ENCODE measurements at places on chromosomes 11 and 22.

DNA sequence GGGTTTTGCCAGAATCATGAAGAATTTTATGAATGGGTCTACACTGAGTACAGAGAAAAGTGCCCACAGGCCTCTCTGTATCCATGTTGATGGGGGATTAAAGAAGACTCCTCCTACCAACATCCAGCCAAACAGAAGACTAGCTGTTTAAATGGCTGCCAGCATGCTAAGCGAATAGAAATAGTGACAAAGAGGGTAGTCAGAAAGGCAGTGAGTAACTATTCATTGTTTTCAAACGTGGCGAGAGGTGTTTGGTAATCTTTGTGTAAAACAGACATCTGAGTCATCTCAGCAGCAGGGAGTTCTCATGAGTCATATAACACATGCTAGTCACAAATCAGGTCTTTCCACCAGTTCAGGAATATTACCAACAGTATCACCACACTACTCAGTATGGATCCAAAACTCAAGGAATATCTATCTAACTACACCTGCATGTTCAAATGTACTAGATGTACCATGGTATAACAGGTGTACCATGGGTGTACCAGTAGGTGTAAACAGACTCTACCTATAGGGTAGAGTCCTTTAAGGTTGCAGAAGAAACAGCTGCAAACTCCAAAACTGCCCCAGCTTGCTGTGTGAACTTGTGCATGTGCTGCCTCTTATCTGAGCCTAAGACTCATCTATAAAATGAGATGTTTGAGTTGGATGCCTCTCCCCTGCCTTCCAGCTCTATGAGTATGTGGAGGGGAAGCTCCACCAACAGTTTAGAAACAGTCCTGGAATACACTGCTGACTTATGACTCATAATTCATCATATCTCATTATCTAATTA lies 82.0 kb downstream of the SLC1A2 start:
- DNase-seq = no peak

- no peak for DNase-seq
These were observed 319.7 kb upstream of the CTSC start for GRCh38 chr11:88657076-88657738.

DNA sequence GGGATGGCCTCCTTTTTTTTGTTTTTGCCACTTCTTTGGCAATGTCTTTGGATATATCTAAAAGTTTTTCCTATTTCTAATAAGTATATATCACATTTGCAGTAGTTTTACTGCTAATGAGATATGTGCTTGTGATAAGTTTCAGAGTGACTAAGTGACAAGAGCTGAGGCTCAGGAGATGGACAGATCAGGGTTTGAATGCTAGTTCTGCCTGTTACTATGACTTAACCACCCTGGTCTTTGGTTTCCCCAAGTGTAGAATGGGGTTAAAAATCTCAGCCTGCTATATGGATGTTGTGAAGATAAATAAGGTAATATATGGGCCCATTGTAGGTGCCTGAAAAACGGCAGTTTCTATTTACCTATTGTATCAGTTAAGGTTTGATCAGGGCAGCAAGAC lies 9.1 kb upstream of the MICAL2 start:
- DNase-seq = no peak

DNA sequence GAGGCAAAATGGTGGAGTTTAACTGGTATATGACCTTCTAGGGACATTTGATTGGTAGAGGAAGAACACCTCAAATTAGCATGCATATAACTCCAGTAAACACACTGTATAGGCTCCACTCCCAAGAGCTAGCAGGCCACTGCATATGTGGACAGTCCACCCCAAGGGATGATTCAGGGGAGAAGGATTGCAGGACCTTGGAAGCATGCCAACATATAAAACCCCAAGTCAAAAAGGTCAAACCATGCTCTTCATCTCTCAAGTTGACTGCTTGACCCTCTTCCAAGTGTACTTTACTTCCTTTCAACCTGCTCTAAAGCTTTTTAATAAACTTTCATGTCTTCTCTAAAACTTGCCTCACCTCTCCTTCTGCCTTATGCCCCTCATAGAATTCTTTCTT lies 459.9 kb upstream of the CCDC179 start:
- no peak for DNase-seq

DNA sequence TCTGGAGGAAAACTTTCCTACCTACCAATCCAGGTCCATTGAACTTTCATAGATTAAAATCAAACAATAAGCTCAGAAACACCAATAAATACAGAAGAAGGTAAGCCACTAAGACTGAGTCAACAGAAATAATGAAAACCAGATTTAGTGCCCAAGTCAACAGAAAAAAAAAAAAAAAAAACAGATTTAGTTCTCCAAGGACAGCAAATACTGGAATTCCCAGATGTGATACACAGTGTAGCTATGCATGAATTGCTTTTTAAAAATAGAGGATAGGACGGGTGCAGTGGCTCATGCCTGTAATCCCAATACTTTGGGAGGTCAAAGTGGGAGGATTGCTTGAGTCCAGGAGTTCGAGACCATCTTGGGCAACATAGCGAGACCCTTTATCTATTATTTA lies 15.7 kb downstream of the DMC1 start:
- DNase-seq = no peak

DNA sequence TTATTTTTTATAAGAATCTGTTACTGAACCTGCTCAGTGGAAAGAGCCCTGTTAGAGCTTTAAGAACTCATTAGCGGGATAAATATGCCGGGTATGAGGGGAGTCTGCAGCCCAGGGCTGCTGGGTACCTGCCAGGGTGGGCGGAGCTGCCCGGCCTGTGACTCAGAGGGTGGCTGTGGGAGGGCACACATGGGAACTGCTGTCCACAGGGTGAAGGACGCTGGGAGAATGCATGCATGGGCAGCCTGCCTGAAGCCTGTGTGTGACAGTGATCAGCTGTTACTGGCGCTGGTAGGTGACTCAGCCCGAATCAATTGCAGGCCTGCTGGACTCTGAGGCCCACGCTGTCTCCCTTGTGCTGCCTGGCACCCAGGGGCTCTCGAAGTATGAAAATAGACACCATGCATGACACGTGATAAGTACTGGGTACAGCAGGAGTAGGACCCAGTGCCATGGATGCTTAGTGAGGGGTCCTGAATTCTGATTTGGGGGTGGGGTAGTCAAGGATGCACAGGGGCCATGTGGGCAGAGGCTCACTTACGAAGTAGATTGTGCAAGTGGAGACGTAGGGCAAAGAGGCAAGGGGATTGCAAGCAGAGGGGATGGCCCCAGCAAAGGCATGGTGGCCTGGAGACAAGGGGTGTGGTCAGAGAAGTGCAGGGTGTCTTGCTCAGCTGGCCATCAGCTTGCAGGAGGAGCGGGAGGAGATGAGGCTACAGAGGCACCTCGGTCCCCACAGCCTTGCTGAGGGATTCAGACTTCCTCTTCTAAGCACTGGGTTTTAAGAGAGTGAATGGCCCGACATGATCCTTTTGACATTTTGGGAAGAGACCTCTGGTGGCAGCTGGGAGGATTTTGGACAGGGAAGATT lies 36.5 kb downstream of the GRIK4 start:
- DNase-seq = peak; percentile 89

DNA sequence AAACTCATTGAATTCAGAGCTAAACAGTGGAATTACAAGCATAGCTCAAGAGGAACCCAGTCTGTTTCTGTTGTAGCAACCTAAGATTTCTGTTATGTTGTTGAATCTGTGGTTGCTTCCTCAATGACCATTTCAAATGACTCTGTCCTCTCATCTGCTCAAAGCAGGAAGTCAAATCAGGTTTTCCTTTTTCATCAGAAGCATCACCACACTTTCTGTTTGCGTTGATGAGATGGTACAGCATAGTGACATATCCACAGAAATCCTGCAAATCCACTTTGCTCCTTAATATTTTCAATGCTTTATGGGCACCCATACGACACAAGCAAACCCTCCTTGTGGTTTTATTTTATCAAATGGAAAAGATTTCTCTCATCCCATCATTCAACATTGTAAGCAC lies 12.6 kb upstream of the UCP2 start:
- DNase-seq = no peak

GRCh38 chr22:29244785-29245625 lies 22.8 kb downstream of the RHBDD3 start:
- no peak for DNase-seq

GRCh38 chr11:120964857-120965256 lies 59.0 kb upstream of the TBCEL start:
- DNase-seq = no peak

GRCh38 chr11:33344611-33345010 lies 87.4 kb downstream of the HIPK3 start:
- DNase-seq = no peak

DNA sequence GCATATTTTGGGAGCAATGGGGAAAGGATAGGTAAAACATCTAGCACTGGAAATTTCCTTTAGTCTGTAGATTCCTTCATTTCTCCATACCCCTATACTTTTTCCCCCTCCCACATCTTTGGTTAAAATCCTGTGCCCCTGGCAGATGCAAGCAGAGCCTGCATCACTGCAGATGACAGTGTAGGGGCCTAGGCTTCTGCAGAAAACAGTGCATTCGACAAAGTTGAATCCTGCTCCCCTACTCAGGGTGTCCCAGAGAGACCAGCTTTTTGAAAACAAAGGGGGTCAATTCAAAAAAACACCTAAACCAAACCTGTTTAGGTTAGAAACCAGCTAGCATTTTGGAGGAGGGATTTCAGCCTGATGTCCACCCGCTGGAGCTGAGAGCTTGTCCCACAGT lies 43.8 kb upstream of the BLID start:
- peak; percentile 57 for DNase-seq

GRCh38 chr22:37741312-37741795 lies 44.5 kb downstream of the TRIOBP start:
- DNase-seq = peak; percentile 98

- no peak for DNase-seq
These were observed 33.4 kb downstream of the GRAMD4 start for GRCh38 chr22:46653596-46653995.

DNA sequence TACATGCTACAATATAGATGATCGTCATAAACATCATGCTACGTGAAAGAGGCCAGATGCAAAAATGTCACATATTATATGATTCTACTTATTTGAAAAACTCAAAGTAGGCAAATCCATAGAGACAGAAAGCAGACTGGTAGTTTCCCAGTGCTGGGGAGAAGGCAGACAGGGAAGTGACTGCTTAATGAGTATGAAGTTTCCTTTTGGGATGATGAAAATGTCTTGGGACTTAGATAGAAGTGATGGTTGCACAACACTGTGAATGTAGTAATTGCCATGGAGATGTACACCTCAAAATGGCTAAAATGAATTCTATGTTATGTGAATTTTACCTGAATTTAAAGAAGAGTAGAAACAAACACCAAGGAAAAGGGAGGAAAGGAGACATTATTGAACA lies 45.2 kb upstream of the EHF start:
- no peak for DNase-seq

DNA sequence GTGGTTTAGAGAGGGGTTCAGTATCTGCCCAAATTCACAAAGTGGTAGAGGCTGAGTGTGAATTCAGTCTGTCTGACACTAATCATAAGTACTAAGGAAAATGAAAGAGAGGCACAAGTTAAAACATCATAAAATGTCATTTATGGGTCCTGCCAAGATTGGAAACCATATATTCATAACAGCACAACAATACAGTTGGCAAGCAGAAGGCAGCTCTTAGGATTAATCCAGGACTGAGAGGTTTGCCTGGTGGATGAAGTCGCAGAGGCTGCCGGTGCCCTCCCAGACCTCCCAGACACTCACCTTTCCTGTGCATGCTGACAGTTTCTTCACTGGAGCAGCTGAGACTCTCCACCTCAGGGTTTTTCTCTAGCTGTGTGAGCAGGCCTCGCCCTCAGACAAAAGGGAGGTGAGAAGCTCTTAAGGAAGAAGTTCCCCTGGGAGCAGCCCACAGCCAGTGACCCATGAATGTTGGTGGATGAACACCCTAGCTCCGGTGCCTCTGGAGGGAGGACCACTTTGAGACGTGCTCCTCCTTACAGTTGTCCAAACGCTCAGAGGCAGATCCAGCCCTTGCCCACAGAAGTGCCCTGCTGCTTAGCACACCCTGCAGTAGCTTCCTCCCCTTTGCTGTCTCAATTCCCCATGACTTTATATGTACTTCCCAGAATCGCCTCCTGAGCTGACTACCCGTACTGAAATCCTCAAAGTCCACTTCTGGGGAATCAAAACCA lies 43.7 kb downstream of the MAML2 start:
- no peak for DNase-seq

GRCh38 chr11:78227921-78228320 lies 39.2 kb downstream of the USP35 start:
- DNase-seq = no peak

GRCh38 chr11:107853070-107853469 lies 5.5 kb downstream of the SLC35F2 start:
- DNase-seq = no peak

GRCh38 chr11:95877291-95877690 lies 46.6 kb downstream of the MTMR2 start:
- DNase-seq = no peak

DNA sequence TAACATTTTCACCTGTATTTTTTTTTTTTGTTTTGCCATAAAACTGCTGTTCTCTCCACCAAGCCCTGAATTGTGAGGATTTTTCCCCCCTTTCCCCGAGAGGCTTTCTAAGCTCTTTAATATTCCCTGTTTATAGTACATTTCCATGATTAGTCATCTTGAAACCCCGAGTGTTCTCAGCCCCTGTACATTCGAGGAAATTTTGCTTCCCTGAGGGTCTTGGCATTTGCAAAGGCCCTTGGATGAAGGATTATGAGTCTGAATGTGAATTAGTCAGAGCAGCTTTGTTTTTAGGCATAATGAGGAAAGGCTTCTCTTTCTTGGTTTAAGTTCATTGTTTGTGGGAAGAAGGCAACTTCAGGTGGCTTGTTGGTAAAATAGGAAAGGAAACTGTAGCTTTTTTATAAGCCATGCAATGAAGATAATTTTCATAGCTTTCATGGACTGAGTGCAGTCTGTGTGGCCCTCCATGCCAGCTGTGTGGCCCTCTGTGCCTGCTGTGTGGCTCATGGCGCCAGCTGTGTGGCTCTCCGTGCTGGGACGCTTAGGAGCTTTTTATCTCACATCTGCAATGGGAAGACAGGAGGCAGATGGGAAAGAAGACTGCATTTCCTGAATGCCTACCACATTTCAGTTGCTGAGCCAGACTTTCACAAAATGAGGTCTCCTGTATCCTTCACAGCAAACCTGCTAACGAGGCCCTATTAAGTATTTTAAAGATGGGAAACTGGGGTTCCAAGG lies 129.0 kb downstream of the TEAD1 start:
- DNase-seq = no peak

- DNase-seq = no peak
These were observed 6.5 kb downstream of the OR52M1 start for GRCh38 chr11:4551346-4551979.

- no peak for DNase-seq
These were observed 114.6 kb downstream of the CEP164 start for GRCh38 chr11:117442049-117442868.

DNA sequence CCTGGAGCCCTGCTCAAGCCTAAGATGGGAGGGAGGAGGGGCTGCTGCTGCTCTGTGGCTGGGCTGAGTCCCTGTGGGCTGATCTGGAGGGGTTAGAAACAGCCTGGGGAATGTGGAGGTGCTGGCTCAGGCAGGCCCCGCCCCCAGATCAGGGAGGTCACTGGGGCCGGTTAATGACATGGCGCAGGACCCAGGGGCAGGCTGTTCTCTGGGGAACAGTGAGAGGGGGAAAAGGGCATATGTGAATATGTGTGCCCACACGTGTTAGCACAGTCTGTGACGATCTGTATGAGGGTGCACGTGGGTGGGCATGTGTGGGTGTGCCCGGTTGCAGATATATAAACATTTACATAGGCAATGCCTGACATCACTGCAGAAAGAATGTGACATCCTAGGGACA lies 143.5 kb downstream of the MIAT start:
- no peak for DNase-seq
